ENCODE measurements at places on chromosomes 7 and 10.

DNA sequence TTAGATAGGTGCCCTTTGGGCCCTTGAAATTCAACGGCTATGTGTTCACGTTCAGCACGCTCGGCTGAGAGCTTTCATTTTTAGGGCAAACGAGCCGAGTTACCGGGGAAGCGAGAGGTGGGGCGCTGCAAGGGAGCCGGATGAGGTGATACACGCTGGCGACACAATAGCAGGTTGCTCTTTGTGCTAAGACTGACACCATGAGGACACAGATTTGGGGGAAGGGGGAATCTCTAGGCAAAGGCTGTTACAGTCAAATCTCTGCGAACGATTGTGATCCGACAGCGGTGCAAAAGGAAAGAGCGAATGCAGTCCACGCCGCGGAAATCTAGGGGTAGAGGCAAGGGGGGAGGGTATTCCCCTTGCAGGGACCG lies 667 bp downstream of the KLLN start:
- peak; percentile 66 for DNase-seq

- DNase-seq = no peak
Observed at GRCh38 chr7:69764147-69764546, 165.9 kb downstream of the AUTS2 start.

DNA sequence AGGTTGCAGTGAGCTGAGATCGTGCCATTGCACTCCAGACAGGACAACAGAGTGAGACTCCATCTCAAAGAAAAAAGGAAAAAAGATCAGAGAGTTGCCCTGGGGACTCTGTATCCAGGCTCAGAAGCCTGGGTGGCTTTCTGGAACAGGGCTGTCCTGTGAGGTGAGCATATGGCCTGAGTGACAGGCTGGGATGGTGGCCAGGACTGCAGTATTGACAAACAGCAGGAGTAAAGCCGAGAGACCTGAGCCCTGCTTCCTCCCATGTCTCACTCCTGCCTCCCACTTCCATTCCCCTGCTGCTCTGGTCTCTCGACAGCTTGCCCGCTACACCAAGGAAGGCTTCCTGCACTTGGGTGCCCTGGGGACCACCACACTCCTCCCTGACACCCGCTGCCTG lies 578.5 kb downstream of the GALNT17 start:
- DNase-seq = no peak

DNA sequence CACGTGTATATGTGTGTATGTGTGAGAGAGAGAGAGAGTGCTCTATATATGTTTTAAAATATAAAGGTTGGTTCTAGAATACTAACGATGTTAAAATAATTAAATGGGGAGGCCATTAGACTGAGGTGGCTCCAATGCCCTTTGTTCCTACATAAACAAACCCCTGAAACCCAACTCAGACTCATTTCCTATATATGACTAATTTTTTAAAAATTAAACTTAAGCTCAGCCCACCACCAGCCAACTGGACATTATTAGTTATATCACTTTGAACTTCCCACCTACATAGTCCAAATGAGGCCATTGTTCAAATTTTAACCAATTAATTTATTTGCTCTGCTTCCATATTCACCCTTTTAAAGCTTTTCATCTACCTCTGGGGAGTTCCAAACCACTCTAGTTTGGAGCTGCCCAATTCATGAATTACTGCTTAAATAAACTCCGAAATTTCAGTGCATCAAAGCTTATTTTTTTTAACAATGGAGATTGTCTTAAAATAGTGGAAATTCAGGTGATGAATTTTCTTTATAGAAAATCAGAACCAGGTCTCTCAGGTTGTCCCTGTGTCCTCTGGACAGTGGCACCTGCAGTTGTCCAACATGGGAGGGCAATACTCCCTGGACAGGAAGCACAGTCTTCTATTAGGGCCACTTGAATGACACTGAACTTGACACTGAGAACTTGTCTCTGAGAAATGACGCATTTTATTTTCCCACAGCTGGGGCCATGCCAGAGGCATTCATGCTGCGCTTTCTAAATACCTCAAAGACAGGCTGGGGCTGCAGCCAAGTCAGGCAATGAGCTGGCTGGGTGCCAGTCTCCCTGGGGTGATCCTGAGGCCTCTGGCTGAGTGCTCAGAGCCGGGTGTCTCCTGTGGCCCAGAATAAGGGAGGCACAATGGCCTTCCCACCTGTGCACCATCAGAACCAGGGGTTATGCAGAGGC lies 109.5 kb upstream of the TMEM72 start:
- DNase-seq = no peak

GRCh38 chr10:127115100-127115499 lies 81.3 kb downstream of the INSYN2A start:
- DNase-seq = no peak

DNA sequence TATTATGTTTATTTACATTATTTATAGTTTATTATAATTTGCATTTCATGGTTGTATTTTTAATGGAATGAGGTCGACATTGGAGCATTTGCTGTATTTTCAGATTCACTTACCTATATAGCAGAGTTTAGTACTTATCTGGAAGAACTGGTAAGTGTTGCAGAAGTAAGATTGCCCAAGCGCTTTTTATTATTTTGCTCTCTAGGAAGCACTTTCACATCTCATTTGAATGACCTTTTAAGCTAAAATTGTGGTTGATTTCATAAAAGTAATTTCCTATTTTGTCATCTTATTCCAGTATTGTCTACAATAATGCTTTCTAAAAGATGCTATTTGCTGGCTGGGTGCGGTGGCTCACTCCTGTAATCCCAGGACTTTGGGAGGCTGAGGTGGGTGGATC lies 28.6 kb downstream of the SEC61A2 start:
- no peak for DNase-seq

- DNase-seq = no peak
Observed at GRCh38 chr10:132169766-132170560, 16.8 kb upstream of the DPYSL4 start.
